Left renal pelvis (tissue), 4 donors: ENCODE measurements at places on chromosomes 3 and 15.
A peak's percentile ranks its signal among the peaks of the same experiment; 100 is the strongest.

DNA sequence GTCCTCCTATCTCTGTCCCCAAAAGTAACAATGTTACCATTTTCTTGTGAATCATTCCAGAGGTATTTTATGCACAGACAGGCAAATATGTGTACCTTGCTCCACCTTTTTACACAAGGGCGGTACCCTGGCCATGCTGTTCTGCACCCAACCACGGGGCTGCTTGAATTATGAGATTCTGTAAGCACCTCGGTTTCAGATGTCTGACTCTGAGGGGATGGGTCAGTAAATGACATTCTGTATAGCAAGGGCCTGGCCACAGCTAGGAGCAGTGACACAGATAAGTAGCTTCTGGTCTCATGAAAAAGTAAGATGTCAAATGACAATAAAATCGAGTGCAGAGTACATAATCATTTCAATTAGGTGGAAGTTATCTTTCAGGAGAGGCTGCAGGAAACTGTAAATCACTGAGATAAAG lies 30.4 kb upstream of the FLNB start:
- no peak for DNase-seq

DNA sequence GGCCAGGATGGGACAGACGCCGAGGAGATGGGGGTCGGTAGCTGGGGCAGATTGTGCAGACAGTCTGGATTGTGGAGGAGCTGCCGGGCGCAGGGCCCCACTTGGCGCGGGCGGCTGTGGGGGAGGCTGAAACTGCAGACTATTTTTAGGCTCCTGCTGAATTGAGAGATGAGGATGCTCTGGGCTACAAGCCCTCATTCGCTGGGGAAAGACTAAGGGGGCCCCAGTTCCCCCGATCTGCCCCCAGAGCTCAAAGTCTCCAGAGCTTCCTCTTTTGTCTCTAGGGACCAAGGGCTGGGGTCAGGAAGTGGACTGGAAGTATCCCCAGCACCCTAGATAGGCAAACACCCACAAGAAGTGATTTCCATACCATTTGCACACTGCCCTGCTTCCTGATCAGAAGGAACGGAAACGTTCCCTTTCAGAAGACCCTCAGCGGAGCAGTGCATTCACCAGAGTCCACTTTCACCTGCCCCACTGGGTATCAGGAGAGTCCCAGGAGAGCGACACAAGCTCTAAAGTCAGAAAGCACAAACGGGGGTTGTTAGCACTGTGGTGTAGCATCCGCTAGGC lies 29.7 kb downstream of the SEMA7A start:
- DNase-seq: no peak

DNA sequence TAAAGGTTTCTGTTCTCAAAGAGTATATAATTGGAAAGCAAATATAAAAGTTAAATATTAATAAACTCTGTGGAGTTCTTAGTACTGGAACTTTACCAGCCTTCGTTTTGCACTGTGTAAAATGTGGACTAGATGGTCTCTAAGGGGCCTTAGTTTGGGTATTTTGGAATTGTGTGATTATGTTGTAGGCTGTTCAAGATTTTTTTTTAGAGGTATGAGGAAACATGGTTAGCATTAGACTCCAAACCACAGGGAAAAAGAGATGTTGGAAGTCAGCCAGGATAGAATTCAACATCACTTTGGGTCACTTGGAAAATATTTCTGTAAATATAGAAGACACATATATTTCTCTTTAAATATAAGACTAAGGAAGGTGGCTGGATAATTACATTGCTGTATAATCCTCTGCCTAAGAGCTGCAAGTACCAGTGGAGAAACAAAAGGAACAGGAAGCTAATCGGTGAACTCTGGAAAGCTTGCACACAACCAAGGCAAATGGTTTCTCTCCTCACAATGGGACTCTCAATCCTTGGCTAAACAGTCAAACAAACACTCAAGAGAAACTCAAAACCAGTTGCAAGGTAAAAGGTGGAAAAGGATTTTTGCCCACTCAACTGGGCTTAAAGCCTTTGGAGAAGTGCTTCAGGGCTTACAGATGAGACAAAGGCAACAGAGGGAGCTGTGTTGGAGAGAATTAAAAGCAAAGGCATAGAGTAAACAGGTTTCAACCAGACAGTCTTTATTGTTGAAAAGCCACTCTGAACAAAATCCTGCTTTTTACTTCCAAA lies 141.7 kb downstream of the NR1D2 start:
- DNase-seq: no peak

- peak; percentile 67 for DNase-seq
These were observed 38.0 kb downstream of the PRICKLE2 start for GRCh38 chr3:64187065-64187959.

- no peak for DNase-seq
These were observed 14.2 kb downstream of the CSK start for GRCh38 chr15:74795966-74796625.

GRCh38 chr3:101676216-101676764 lies 642 bp downstream of the ZBTB11 start:
- DNase-seq: peak; percentile 88

DNA sequence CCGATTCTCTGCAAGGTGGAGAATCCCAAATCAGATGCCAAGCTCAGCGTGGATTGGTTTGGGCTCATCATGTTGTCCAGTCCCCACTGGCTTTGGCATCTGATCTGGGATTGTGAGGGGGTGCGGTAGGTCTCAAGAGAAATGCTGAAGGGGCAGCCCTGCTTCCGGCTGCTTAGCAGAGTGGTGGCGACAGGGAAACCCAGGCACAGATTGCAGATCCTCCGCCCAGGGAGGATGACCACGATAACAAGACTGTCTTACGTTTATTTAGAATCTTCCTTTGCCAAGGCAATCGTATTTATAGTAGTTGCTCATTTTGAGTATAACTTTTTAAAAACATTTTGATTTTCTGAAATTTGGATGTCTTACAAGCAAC lies 61.1 kb downstream of the SLC12A8 start:
- DNase-seq: no peak

- DNase-seq: no peak
These were observed 49.5 kb downstream of the ABTB1 start for GRCh38 chr3:127722091-127722784.

- no peak for DNase-seq
These were observed 58.5 kb downstream of the STARD5 start for GRCh38 chr15:81265256-81265943.

DNA sequence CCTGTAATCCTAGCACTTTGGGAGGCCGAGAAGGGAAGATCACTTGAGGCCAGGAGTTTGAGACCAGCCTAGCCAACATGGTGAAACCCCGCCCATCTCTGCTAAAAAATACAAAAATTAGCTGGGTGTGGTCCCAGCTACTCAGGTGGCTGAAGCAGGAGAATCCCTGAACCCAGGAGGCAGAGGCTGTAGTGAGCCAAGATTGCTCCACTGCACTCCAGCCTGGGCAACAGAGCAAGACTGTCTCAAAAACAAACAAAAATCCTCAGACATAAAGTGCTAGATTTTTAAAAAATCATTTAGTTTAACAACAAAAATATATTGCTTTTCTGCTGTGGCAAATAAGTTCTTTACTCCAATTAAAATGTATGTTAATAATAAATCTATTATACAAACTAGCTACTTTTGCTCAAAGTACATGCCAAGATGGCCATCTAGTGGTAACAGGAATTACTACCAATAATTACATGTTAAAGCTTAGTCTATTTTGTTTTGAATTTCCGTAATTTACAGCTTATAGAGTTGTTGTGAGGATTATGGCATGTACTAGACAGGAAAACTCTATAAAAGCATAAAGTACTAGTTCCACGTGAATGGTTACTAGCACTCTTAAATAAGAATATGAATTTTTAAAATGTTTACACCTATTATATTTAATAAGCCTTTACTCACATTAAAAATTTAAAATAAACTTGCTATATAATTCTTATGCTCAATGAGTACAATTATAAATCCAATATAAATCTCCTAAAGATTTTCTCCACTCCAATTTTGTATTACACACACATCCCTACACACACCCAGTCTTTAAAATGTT lies 39.0 kb downstream of the GABPB1 start:
- DNase-seq: peak; percentile 16

GRCh38 chr3:71051259-71051595 lies 532.3 kb downstream of the FOXP1 start:
- DNase-seq: no peak

GRCh38 chr15:100172356-100173024 lies 169.3 kb downstream of the ADAMTS17 start:
- DNase-seq: no peak

GRCh38 chr15:31013863-31014607 lies 22.6 kb upstream of the MTMR10 start:
- no peak for DNase-seq

- no peak for DNase-seq
These were observed 10.7 kb downstream of the HMCES start for GRCh38 chr3:129289201-129289921.
